ENCODE measurements at places on chromosomes 1 and 21.
A peak's percentile ranks its signal among the peaks of the same experiment; 100 is the strongest.

DNA sequence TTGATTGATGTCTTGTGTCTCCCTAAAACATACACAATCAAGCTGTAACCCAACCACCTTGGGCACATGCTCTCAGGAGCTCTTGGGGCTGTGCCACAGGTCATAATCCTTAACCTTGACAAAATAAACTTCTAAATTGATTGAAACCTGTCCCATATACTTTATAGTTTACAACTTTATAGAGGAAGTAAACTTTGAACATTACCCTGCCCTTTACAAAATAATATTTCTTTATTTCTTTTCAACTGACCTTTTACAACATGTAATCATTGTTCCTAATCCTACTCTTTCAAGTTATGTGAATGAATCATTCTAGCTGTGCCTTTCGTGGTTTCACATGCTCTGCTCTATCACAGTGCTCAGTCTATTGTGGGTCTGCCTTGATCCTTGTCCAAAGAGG lies 118.3 kb upstream of the ATP1A1 start:
- no peak for DNase-seq

- no peak for DNase-seq
Measured at GRCh38 chr1:119504831-119505230, 2.2 kb upstream of the HSD3B1 start.

DNA sequence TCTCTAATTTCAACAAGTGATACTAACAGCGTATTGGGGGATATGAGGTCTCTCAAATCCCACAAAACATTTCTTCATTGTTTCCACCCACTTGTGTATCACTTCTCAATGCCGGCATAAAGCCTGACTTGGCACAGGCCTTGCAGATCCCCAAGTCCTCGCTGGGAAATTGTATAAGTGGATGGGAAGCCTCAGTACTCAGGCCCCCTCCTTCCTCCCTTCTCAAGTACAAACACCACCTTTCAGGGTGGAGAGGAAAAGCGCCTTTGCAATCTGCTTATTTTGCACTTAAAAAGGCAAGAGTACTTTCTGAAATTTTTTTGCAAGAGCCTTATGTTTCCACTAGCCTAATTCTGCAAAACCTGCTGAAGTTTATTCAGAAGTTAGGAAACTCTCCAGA lies 25.8 kb upstream of the KLHDC8A start:
- DNase-seq, result no peak

GRCh38 chr1:16119926-16120325 lies 35.9 kb downstream of the EPHA2 start:
- peak; percentile 23 for DNase-seq

GRCh38 chr1:228989992-228990827 lies 254.9 kb downstream of the RHOU start:
- DNase-seq, result no peak

DNA sequence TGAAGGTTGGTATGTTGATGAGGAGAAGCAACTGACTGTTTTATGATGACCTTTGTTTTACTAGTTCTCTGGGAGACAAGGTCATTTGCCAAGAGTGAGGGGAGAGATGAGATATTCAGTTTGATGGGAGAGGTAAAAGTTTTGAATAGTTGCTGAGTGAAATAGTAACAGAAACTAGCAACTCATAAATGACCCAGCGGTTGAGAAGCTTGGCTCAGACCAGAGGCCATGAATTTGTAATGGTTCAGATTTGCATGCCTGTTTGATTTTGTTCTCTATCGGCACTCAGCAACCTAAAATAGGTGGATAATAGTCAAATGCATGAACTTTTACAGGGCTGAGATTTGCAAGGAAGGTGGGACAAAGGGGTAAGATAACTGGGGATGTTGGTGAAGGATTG lies 6.6 kb downstream of the CCDC30 start:
- DNase-seq, result no peak

GRCh38 chr1:109990302-109990653 lies 5.7 kb downstream of the AHCYL1 start:
- DNase-seq, result no peak

- DNase-seq, result no peak
Measured at GRCh38 chr21:37683396-37684114, 232.7 kb downstream of the KCNJ6 start.

- no peak for DNase-seq
Measured at GRCh38 chr1:89453123-89453972, 71.3 kb upstream of the LRRC8B start.

DNA sequence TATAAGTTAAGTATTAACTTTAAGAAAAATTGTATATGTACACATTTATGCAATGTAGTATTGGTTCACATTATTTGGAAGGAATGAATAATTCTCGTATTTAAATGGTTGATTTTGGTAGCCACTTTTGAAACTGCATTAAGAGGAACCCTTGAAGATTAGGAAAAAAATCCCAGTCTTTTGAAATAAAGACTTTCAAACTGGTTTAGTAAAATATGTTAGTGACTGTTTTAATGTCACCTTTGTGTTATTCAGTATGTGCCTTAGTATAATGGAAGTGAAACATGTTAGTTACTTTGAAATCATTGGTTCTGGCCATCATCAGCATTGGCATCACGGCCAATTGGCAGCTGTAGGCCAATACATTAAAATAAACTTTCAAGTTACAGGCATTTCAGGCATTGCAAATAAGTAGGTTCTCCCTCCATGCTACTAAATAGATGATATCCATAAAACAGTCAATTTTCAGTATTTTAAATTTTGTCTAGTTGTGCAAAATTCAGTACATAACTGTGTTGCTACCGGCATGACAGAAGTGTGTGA lies 4.4 kb downstream of the MIER1 start:
- no peak for DNase-seq

- no peak for DNase-seq
Measured at GRCh38 chr1:69861641-69862040, 293.9 kb downstream of the LRRC7 start.

- no peak for DNase-seq
Measured at GRCh38 chr1:225736437-225737098, 41.1 kb upstream of the SRP9 start.

DNA sequence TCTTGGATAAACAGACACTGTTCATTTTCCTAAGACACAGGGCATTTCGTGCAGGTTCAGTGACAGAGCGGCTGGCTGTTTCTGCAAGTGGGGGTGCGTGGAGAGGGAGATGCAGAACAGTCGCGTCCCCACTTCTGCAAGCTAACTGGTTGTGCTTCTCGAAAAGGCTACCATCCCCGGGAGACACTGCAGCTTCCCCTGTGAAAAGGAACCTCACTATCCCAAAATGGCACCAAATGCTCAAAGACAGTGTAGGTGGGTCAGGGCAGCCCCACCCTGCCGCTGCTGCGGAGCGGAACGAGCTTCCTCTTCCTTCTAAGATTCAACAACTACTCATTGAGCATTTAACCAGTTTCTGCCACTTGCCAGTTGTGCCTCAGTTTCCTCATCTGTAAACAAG lies 19.2 kb upstream of the BACE2 start:
- no peak for DNase-seq

DNA sequence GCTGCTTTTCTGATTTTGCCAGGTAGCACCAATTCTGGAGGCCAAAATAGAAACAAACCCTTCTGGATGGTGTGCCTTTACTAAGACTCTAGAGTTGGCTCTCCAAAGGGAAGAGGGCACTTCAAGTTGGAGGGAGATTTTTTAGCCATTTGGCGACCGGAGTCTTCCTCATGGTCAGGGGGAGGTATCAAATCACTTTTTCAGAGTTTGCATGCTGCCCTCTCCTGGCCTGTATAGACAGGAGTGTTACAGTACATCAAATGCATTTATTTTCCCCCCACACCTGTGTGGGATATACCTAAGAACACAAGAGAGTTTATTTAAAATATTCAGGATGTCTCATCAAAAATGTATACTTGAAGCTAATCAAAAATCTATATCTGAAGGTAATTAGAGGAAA lies 3.2 kb downstream of the GREM2 start:
- DNase-seq, result peak; percentile 36

GRCh38 chr1:197469620-197470210 lies 201.7 kb downstream of the CRB1 start:
- DNase-seq, result no peak

DNA sequence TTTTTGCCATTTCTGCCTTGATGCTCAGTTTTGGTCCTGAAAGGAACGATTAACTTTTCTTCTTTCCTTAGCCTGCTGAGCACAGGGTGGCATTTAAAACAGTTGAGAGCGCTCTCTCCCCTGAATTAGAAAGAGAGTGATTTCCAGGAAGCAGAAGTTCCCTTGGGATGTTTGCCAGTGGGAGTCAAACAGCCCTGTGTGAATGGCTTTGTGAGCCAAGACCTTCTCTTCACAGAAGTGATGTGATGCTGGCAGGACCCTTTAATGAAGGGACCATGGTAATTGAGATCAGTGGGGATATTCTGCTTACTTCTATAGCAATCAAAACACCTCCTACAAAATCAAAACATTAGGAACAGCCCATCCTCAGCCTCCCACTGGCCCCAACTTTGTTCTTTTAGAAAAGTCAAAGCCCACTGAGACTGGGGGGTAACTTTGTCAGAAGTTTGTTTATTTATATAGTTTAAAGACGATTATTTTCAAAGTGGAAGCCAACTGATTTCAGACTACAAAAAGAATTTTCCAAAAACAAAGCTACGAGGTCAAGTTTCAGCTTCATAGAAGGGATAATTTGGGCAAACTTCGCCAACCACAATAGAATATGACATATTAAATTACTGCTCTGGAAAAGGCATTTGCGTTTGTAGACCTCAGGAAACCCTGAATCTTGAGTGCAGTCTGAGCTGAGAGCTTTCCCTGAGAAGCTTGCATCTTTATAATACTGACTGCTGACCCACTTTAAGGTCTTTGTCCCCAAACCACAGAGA lies 122.7 kb downstream of the GABPA start:
- DNase-seq, result no peak

GRCh38 chr1:42981871-42982270 lies 23.2 kb upstream of the SLC2A1 start:
- DNase-seq, result no peak

GRCh38 chr1:12464598-12465056 lies 153.4 kb downstream of the DHRS3 start:
- DNase-seq, result no peak

Data from H9 (cell line).